ENCODE measurements at places on chromosomes 3 and 15. TPM values are rescaled to one million over a fixed set of nuclear protein-coding genes. Genes with fewer than 3 reads are reported as not detected.

RHOV gene
- total RNA-seq: 4.1 TPM

FOXB1 gene
- 2.2 TPM for total RNA-seq

SLC4A7 gene
- 31.7 TPM for total RNA-seq

CPNE9 gene
- total RNA-seq: not detected

DNA sequence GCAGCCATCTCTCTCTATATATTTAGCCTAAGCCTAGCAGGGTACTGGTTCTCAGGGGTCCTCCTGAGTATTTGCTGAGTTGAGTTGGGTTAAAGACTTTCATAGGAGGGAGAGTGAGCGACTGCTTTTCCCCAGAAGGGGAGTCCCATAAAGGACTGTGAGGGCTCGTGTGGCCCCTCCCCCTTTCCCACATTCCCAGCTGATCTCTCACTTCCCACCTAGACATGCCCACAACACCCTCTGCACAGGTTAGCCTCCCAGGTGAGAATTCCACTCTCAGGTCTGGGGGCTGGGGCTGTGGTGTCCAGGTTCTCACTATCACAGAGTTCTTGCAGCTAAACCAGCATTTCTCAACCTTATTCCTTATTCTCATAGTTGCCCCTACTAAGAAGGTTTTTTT lies 15.8 kb downstream of the EPHB1 start:
- DNase-seq: no peak

DNA sequence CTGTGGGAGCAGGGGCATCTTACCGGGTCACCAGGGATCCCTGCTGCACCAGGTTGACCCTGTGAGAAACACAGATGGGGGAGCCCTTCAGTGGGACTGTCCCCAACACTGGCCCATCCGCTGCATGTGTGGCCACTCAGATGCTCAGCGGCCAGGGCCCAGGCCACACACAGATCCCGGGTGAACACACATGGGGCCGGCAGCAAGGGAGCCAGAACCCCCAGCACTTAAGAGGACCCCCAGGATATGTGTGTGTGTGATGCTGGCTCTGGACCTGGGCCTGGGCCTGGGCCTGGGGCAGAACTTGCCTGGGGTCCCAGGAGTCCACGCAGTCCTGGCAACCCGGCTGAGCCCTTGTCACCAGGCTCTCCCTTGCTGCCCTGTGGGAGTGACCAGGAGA lies 4.9 kb upstream of the UCN2 start:
- no peak for DNase-seq

GRCh38 chr3:4772171-4772804 lies 206.9 kb upstream of the BHLHE40 start:
- no peak for DNase-seq

Data from PC-9 (cell line).